Type B pancreatic cell (in vitro differentiated cells): ENCODE measurements at places on chromosomes 12 and 14.

GRCh38 chr14:93714605-93715004 is 73.7 kb downstream of the PRIMA1 start:
- H3K4me1 ChIP-seq = no peaks in the 10 kb centered on the region
- H3K27ac ChIP-seq = no peak overlapping the region
- no peak overlapping the region for H3K4me3 ChIP-seq
- no peak for DNase-seq
- peaks cover 16% of the 10 kb centered on the region for H3K27me3 ChIP-seq

GRCh38 chr12:4287325-4288211 is 14.0 kb downstream of the CCND2 start:
- no peaks in the 10 kb centered on the region for H3K27me3 ChIP-seq
- H3K4me1 ChIP-seq = peaks cover 19% of the 10 kb centered on the region
- peak overlapping the region; percentile 20 for H3K27ac ChIP-seq
- no peak for DNase-seq
- peaks cover 81% of the 10 kb centered on the region for H3K36me3 ChIP-seq

GRCh38 chr14:91125271-91125660 is 11.4 kb downstream of the DGLUCY start:
- peaks cover 21% of the 10 kb centered on the region for H3K36me3 ChIP-seq
- H3K27ac ChIP-seq = peak overlapping the region; percentile 54
- peaks cover 19% of the 10 kb centered on the region for H3K4me1 ChIP-seq
- DNase-seq = no peak
- H3K27me3 ChIP-seq = no peaks in the 10 kb centered on the region
- H3K4me3 ChIP-seq = no peak overlapping the region

- H3K27ac ChIP-seq = no peak overlapping the region
- no peaks in the 10 kb centered on the region for H3K27me3 ChIP-seq
- H3K4me1 ChIP-seq = no peaks in the 10 kb centered on the region
- no peak overlapping the region for H3K4me3 ChIP-seq
- peaks cover 7% of the 10 kb centered on the region for H3K36me3 ChIP-seq
- DNase-seq = no peak
These were observed 19.8 kb upstream of the KCNH3 start for GRCh38 chr12:49518914-49519573.

DNA sequence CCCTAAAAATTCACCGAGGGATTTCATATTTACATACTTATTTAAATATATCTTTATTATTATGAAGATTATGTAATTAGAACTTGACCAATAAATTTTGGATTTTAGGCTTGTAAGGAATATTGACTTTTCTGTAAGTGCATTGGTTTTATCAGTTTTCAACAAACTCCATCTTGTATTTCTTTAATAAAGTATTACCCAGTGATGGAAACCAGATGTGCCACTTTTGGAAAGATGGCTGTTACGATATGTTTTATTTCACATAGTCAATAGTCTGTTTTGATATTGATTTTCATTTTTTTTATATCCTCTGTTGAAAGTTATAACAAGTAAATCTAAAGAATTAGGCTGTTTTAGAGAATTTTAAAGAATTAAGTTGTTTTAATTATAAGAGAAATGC is 1.8 kb downstream of the MON2 start:
- H3K36me3 ChIP-seq = no peaks in the 10 kb centered on the region
- H3K4me3 ChIP-seq = peak overlapping the region; percentile 95
- H3K4me1 ChIP-seq = peaks cover 6% of the 10 kb centered on the region
- DNase-seq = no peak
- peaks cover 3% of the 10 kb centered on the region for H3K27me3 ChIP-seq

DNA sequence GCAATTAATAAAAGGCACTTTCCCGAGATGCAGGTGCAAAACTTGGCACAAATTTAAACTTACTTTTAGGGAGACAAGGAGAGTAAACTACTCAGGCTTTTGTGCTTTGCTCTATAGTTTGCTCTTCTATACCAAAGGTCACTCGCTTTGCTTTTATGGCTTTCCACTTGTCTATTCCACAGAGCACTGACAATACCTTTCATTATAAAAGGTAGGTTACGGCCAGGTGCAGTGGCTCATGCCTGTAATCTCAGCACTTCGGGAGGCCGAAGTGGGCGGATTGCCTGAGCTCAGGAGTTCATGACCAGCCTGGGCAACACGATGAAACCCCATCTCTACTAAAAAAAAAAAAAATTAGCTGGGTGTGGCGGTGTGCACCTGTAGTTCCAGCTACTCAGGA is 32.9 kb downstream of the ALKBH1 start:
- DNase-seq = no peak
- H3K36me3 ChIP-seq = peaks cover 33% of the 10 kb centered on the region
- no peaks in the 10 kb centered on the region for H3K27me3 ChIP-seq
- no peak overlapping the region for H3K27ac ChIP-seq

- no peak overlapping the region for H3K4me3 ChIP-seq
- peaks cover 3% of the 10 kb centered on the region for H3K36me3 ChIP-seq
- DNase-seq = no peak
- peaks cover 10% of the 10 kb centered on the region for H3K4me1 ChIP-seq
- no peak overlapping the region for H3K27ac ChIP-seq
These were observed 71.5 kb upstream of the ZFP36L1 start for GRCh38 chr14:68864361-68864750.

DNA sequence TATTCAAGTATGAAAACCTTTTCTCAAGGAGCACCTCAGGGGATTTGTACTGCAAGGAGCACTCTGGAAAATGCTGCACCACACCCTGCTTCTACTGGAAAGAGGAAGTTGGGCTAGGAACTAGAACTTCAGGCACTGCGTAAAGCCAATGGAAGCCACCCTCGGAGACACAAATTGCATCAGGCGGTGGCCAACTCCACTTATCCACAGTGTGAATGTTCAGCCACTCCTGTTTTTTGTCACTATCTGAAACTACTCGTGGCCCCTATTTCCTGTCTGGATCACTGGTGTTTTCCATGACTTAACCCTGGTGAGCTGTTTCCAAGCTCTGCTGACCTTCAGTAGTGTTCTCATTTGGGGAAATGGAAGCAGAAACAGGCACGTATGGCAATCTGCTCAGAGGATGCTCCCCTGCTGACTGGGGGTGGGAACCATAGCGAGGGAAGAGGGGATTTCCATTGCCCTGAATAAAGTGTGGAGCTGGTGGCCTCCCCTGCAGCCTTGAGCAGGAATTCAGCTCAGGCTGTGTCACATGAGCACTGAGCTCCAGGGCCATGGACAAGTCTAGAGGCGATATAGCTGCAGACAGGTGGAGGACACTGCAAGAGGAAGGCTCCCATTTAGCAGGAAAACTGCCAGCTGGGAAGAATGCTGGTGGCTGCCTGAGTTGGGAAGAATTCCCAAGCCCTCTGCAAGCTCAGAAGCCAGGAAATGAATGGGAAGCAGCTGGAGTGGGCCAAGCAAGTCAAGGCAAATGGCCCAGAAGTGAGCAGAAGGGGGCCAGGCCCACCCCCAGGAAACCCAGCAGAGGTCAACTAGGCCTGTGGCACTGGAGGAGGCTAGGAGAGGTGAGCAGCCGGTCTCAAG is 50.5 kb upstream of the RAP1B start:
- H3K27me3 ChIP-seq = no peaks in the 10 kb centered on the region
- no peaks in the 10 kb centered on the region for H3K36me3 ChIP-seq
- DNase-seq = no peak
- peaks cover 4% of the 10 kb centered on the region for H3K4me1 ChIP-seq
